ENCODE measurements at places on chromosomes 3 and 15.

DNA sequence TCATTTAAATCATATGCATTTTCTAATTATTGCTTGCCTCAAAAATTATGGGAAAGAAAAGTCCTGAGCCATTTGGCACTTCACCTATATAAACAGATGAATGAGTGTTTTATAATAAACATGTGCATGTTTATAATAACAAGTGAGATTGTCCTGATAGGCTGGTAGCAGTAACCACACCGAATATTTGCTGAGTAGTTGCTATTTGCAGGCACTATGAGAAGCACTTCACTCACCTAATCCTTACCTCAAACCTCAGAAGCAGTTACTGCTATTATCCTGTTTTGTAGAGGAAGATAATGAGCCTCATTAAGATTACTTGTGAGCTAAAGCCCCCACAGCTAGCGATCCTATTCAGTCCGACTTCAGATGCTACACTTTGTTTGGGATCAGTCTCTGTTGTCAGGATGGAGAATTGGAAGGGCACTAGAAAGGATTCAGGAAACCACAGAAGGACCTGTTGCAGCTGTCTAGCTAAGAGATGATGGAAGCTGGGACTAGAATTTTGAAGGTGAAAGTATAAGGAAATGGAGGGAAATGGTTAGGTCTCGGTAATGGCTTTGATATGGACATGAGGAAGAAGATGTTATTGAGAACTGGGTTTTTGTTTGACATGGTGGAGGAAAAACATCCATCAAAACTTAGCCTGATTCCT lies 28.4 kb upstream of the MAGI1 start:
- DNase-seq, result no peak

GRCh38 chr15:71916834-71917233 lies 106.5 kb downstream of the NR2E3 start:
- DNase-seq, result no peak

DNA sequence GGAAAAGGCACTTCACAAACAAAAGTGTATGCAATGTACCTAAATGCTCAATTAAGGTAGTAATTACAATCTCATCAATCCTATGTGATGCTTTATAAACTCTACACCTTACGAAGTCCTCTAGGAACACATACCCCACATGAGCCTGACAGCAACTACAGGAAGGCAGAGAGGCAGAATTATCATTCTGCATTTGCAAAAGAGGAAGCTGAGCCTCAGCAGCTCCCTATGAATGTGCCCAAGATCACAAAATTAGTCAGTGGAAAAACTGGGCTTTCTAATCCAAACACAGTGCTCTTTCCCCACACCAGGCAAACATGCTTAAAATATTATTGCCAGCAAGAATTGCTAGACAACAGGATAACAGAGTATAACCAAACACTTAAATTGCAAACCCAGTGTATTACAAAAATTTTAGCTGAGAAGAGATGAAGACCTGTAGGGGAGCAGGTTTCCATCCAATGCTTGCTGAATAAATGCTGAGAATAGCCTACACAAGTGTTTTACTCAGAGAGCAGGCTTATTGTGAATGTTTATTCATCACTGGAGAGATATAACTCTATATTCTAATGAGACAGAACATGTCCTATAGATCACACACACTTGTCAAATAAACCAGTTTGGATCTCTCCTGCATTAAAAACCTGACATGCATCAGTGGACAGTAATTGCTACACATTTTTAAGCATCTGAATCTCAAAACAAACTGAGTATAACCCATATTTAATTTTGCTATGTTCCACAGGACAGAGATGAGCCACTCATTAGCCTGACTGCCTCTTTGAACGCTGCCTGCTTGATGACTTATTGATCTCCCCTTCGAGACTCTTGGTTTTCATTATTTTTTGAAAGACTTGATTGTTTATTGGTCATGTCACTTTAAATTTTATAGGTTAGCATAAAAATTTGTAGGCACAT lies 62.2 kb downstream of the PLCH1 start:
- no peak for DNase-seq

DNA sequence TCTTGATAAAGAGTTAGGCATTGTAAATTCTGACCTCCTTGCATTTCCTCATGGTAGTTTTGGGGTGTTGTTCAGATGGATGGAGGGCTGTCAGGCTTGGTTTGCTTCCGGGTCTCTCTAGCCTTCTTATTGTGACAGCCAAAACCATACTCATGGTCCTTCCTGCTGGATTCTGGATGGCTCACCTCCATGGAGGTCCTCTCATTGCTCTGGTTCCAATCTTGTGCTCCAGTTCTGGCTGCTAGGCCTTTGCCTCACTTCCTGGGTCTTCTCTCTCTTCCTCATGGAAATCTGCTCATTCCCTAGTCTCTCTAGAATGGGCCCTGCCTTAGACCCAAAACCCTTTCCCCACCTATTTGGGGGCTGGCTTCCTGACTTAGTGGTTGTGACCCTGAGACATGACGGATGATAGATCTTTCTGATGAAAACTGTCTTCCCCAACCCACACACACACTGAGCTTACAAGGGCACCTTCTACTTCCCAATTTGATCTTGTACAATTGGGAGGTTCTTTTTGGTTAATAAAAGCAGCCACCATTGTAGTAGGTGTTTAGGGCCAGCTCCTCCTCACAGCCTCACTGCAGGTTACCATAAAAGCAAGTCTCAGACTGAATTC lies 66.2 kb upstream of the XCR1 start:
- DNase-seq, result no peak

- DNase-seq, result no peak
Measured at GRCh38 chr3:108218811-108219210, 3.4 kb downstream of the IFT57 start.

DNA sequence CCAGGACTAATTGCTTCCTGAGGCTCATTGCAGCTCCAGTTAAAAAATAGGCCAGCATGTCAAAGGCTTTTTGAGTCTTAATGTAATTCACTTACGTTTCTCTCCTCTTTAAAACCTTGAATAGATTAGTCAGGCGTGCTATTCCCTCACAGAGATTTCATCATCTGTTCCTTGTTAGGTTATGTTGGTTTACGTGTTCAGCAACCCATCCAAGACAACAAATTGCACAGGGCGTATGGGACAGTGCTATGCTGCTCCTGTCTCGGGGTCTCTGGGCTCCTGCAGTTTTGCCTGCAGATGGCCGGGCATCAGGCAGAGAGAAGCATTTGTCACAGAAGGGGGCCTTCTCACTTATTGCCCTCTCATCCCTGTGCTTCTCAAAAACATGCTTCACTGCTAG lies 117.1 kb downstream of the CHDH start:
- no peak for DNase-seq

DNA sequence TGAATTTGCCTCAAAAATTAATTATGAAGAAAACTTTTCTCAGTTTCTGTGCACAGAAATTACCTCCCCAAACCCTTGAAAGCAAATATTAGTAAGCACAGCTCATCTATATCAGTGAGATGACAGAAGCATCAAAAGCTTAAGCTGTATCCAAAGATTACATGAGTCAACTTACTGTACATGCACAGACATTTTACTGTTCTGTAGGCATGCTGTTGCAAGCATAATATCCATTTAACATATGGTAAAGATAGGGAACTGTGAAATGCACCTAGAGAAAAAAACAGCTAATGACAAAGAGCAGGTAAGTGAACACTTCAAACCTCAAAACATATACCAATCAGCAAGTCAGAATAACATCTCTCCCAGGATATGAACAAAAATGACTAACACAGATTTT lies 20.9 kb downstream of the SHOX2 start:
- no peak for DNase-seq

DNA sequence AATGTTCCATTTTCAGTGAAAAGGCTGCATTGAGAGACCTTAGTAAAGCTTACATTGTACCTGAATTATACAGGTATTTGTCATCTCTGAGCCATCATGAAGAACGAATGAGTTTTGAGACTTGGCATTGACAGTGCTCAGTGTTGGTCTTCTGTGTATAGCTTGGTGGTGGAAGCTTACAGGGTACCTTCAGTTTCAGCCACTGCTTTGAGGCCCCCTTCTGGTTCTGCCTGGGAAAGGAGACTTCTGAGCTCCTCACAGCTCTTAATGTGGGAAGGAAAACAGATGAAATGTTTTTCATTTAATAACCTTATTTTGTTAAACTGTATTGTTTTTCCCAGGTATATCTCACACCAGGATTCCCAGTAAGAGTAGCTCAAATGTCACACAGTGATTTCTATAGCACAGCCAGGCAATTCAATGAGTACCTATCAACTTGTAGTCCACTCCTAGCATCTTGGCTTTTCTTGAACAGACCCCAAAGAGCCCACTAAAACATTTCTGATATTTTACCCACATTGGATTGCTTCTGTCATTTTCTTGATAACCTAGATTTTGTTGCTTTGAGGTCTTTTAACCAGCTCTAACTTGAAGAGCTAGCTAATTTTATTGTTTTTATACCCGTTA lies 5.6 kb downstream of the SERPINI1 start:
- peak; percentile 8 for DNase-seq

DNA sequence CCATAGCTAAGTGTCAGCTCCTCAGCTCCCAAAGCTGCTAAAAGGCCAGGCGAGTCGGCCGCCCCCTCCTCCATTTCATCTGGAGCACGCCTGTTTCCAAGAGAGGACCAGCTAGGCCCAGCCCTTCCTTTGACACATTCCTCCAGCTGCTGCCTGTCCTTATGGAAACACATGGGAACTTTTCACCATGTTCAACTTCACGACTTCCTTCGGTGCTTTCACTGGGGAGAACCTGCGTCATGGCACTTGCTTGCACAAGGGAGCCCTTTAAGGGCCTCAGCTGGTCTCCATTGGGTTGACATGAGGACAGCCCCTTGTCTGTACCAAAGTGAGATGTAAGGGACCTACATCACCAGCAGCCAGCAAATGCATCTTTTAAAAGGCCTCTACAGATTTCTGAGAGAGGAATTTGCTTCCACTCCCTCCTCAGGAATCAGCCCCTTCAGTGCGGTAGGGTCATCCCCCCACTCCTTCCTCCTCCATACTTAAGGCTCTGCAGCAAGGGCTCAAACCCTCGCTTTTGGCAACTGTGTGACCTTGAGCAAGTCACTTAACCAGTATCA lies 2.1 kb downstream of the MAGI1 start:
- no peak for DNase-seq

DNA sequence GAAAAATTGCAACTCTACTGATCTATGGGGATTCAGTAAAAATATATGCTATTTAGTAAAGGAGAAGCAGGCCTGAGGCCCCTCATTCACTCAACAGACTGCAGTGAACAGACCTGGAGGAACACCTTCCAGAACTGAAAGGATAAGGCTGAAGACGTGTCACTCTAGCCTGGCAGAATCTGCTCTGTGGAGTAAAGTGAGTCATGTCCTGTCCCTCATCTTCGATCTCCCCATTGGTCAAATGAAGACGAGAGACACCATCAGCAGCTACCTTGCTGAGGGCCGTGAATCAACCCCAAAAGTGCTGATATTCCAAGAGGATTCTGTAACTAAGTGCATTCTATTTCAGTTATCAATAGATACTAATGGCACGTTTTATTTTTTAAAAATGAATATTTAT lies 359.7 kb downstream of the FGF12 start:
- DNase-seq, result no peak

- DNase-seq, result no peak
Measured at GRCh38 chr3:173397161-173398110, at the start of gene NLGN1. NLGN1 (plus strand) TSS chr3:173397744.

DNA sequence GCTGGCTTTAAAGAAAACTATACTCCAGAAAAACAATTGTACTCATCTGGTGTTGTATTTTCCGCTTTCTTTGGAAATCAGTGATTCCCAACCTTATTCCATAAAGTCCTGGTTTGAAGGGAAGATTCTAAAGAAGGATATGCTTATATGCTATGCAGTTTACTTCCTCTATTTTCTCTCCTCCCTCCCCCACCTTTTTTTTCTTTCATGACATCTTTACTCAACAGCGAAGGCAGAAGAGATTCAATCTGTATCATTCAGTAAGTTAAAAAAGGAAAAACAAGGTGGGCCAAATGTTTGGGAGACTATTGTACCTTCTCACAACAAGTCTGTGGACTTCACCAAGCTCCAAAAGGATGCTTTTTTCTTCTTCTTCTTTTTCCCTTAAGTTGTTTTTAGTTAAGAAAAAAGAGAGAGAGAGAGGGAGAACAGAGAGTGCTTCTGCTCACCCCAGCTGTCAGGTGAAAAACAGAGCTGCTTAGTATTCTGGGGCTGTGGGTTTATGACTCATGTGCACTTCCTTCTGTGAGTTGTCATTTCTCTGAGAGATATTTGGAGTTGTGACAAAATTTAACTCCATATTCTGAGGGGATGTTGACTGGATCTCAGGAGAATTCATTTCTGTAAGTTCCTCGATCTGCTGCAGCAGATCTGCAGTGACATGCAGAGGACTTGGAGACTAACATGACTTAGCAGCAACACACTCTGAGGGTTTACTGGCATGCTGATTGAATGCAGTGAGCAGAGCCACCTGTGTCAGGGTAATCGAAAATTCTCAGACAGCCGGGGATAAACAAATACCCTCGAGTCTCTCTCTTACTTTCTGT lies 70.7 kb downstream of the SSR3 start:
- peak; percentile 12 for DNase-seq

DNA sequence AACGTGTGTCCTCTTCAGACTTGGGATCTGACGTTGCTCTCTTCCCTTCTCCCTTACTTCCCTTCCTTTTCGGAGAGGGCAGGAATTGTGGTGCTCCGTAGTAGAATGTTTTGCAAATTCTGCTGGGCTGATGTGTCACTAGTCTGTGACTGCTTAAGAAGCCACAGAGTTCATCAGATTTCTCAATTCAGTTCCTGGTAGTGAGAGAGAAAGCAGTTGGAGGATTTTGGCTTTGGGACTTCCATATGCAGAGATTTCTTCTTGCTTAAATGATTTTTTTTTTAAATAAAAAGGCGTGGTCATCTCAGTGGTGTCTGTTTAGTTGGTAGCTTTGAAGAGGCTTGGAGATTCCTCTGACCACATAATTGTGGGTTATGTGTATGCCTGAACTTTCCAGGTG lies 10.1 kb downstream of the CEMIP start:
- no peak for DNase-seq

GRCh38 chr15:62404194-62404985 lies 239.3 kb upstream of the C2CD4B start:
- DNase-seq, result no peak

- no peak for DNase-seq
Measured at GRCh38 chr15:90912770-90913075, 9.6 kb downstream of the MAN2A2 start.

- no peak for DNase-seq
Measured at GRCh38 chr15:78415284-78415683, 22.7 kb upstream of the IREB2 start.

- DNase-seq, result no peak
Measured at GRCh38 chr3:136078421-136079364, 113.2 kb downstream of the PPP2R3A start.

GRCh38 chr3:112308151-112308911 lies 14.3 kb upstream of the SLC9C1 start:
- DNase-seq, result no peak

GRCh38 chr15:65917407-65917756 lies 48.1 kb downstream of the RAB11A start:
- no peak for DNase-seq

GRCh38 chr15:98855815-98856531 lies 151.6 kb downstream of the PGPEP1L start:
- DNase-seq, result no peak
